ENCODE measurements at places on chromosomes 2 and 18.

DNA sequence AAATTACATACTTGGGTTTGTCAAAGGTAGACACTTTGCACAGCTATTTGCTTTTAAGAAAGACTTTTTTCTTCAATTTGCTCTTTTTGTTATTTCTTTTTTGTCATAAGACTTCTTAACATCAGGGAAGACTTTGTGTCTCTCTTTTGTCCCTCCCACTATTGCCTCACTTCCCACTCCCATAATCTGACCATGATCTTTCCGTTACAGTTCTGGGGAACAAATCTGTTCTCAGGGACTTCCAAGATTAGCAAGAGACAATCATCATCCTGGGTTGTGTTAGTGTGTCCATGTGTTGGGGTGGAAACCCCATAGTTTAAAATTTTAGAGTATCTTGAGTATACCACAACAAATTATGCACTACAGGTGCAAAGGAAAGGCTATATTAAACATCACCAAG, 75.3 kb downstream of the REV1 start:
- no peak for DNase-seq

GRCh38 chr2:155215037-155215707, 516.7 kb downstream of the KCNJ3 start:
- DNase-seq = no peak

DNA sequence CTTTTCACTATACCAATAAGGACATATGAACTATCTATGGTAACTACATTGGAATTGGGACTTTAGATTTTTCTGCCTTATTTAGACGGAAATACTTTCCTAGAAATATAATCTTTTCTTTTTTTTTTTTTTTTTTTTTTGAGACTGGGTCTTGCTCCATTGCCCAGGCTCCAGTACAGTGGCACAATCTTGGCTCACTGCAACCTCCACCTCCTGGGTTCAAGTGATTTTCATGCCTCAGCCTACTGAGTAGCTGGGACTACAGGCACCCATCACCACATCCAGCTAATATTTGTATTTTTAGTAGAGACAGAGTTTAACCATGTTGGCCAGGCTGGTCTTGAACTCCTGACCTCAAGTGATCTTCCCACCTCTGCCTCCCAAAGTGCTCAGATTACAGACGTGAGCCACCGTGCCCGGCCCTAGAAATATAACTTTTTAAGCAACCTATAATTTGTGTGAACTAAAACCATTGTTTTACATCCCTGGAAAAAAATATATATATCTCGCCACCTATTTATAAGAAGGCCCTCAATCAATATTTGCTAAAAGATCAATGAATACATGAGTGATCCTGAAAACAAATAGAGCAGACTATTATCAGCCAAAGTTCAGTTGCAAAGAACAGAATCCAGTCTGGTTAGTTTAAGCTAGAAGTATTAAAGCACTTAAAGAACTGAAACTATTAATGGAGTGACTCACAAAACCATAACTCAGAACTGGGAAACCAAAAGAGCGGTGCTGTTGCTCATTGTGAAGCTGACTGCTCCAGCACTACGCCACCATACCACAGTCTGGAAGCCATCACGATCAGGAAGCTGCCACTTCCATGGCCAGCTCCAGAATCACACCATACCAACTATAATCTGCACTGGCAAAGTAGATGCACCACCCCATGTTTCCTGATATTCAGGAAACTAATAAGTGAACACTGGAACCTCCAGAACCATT, 8.4 kb upstream of the HNRNPLL start:
- no peak for DNase-seq

DNA sequence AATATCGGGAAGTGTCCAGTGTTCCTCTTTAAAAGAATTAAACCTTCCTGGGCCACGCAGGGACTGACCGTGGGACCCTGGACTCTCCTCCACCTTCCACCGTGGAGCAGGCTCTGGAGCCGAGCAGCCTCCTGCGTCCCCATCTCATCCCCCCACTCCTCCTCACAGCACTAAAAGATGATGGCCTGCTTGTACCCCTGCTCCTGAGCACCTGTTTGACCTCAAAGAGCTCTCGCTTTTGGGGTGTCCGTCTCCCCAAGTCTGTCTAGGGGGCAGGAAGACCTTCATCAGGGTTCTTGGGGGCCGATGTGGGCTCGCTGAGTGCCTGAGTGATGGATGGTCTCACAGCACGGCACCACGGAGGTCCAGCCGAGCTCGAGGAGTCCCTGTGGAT, 1.2 kb upstream of the SDC1 start:
- DNase-seq = no peak

DNA sequence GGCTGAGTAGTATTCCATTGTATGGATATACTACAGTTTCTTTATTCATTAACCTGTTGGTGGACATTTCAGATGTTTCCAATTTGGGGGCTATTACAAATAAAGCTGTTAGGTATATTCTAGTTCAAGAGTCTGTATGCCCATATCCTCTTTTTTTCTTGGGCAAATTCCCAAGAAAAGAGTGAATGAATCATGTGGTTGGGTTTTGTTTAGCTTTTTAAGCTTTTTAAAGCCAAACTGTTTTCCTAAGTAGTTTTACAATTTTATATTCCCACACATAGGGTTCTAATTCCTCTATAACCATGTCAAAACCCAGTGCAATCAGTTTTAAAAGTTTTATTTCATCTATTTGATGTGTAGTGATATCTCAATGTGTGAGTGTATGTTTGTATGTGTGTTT, 44.9 kb upstream of the BAZ2B start:
- DNase-seq = no peak

DNA sequence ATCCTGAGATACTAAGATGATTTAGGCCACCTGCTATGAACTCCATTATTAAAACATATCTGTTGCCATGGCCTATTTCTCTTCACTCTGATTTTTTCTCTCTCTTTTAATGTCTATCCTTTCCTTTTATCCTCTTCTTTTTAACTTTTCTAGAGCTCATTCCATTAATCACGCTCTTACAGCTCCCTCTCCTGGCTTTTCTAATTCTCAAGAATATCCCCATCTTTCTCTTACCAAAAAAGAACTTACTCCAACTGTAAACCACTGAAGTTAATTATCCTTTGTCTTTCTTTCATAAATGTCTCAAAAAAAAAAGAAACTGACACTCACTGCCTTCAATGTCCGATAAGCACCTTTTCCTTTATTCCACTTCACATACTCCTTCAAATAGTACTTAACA, 7.9 kb downstream of the PPP3R1 start:
- no peak for DNase-seq

DNA sequence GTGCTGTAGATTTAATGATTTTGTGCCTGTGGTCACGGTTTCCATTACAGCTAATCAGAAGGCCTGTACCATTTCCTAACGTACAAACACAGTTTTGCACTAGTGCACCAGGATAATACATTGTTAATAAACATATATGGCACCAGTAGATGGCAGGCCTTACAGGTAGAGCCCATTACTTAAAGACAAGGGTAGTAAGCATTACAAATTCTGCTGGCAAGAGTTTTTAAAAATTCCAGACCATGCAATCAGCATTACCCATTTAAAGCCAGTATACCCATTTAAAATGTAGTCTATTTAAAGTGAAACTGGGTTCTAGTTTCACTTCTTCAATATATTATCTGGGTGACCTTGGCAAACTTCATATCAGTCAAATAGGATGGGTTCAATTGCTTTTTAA, 224.2 kb downstream of the NUP35 start:
- DNase-seq = no peak

GRCh38 chr18:55252901-55253300, 293.6 kb upstream of the CCDC68 start:
- DNase-seq = no peak

- no peak for DNase-seq
Observed at GRCh38 chr2:83109284-83109683, 1349.8 kb downstream of the SUCLG1 start.

DNA sequence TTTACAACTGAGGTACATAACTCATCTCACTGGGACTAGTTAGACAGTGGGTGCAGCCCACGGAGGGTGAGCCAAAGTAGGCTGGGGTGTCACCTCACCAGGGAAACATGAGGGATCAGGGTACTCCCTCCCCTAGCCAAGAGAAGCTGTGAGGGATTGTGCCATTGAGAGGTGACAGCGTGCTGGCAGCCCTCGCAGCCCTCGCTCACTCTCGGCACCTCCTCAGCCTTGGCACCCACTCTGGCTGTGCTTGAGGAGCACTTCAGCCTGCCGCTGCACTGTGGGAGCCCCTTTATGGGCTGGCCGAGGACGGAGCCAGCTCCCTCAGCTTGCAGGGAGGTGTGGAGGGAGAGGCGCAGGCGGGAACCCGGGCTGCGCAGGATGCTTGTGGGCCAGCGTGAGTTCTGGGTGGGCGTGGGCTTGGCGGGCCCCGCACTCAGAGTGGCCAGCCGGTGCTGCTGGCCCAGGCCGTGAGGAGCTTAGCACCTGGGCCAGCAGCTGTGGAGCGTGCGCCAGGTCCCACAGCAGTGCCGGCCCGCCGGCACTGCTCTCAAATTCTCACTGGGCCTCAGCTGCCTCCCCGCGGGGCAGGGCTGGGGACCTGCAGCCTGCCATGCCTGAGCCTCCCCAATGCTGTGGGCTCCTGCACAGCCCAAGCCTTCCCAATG, 44.5 kb upstream of the FAM110C start:
- no peak for DNase-seq

- DNase-seq = no peak
Observed at GRCh38 chr2:195428673-195429072, 228.4 kb upstream of the SLC39A10 start.

DNA sequence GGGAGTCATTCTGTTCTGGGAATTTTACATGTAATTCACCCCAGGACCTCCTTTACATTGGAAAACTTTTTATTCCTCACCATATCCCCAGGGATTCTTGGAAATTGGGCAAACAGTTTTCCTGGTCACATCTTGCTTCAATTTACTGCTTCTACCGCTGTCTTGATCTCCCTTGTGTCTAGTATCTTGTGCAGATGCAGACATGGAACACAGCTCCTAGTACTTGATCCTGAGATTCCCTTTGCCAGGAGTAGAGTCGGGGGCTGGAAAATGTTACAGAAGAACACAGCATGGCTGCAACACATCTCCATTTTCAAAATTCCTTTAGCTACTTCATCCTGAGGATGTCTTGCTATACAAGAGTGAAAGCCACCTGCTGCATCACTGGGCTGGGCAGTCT, 472.8 kb downstream of the PLCL1 start:
- no peak for DNase-seq

GRCh38 chr2:175442441-175442840, 260.9 kb upstream of the ATP5MC3 start:
- DNase-seq = peak; percentile 54

- no peak for DNase-seq
Observed at GRCh38 chr2:167933097-167933814, 314.1 kb downstream of the STK39 start.

DNA sequence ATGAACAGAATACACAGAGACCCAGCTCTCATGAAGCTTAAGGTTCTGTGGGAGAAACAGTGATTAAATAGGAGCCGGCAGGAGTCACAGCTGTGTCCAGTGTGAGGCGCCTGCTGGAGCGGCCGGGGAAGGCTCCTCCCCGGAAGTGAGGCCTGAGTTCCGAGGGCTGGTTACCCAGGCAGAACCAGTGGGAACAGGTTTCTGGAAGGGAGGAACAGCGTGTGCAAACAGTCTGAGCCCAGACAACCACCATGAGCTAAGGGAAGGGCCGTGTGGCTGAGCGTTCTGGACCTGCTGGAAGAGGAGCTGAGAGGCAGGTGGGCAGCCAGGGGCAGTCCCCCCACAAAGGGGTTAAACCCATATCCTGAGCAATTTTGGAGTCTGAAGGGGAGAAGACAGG, 26.0 kb upstream of the NPAS2 start:
- no peak for DNase-seq

DNA sequence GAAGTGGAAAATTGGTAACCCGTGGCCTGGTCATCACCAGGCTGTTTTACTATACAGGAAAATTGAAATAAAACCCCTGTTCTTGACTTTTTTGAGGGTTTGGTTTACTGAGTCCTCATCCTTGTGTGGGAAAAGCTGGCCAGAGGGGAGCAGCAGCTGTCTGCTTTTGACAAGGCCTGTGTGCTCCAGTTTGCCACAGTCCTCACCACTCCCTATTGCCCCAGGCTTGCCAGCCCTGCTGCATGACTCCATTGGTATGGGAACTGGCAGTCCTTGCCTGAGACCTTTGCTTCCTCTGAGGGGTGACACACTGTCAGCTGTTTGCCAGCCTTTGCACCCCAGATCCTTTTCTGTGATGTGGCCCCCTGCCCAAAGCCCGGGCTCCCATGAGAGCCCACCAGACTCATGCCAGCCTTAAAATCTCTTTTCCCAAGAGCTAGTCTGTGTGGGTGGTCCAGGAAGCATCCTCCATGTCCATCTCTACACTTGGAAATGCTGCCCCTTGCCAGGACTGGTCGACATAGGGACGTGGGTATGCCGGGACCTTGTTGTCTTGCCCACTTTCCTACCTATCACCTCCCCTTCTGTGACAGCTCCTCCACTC, 39.0 kb downstream of the GLI2 start:
- DNase-seq = no peak

DNA sequence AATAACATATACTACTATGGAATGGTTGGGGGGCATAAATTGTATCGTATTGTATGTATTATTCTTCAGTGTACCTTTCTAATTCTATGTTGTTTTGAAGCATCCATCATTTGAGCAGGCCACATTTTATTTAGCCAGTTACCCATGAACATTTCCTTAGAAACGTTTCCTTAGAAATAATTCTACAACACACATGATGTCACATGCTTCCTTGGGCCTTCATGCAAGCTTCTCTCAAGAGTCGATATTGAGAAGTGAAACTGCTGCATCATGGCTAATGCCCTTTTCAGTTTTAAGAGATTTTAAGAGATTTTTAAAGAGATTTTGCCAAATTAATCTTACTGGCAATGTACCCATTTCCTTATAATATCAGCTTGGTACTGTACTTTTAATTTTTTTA, 63.9 kb downstream of the ALPK2 start:
- no peak for DNase-seq

DNA sequence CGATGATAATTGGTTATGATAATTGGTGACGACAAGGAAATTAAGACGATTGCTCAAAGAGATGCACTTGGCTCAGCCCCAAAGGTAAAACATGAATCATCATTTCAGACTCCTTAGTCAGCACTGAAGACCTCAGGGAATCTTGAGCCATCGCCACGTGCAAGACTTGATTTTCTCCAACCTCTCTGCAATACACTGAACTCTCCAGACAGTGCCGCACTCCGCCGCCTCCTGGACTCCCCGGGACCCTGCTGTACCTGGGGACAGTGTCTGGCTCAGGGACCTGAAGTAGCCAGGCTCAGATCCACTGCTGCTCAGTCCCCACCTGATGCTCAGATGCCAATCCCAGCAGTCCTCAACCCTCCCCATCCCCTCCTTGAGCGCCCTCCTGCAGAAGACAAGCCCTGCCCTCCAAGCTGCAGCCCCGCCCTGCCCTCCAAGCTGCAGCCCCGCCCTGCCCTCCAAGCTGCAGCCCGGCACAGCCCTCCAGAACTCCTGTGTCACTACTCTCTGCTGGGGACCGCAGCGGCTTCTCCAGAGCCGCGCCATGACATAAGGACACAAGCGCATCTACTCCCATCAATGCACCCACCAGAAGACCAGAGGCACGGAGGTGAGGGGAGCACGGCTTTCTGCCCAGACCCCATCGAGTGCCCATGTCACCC, 1.1 kb downstream of the TMEM18 start:
- no peak for DNase-seq

GRCh38 chr18:62396381-62396780, 71.3 kb downstream of the TNFRSF11A start:
- no peak for DNase-seq
